ENCODE measurements at places on chromosomes 2 and 18.

GRCh38 chr2:73359915-73360697, 25.5 kb upstream of the ALMS1 start:
- peak; percentile 46 for DNase-seq

DNA sequence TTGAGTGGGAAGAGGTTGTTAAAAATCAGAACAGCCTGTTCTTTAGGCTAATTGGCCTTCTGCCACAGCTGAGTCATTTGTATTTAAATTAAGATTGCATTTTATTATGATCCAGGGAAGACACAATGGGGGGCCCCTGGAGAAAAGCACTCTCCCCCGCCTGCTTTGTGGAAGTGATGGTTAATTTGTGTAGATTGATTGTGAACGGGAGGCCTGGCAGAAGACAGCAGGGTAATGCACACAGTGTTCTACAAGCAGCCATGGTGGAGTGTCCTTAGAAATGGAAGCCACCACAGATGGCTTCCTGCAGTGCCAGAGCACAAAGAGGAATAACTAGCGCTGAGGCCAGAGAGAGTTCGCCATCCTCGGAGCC, 19.6 kb downstream of the RAMP1 start:
- DNase-seq = peak; percentile 73

DNA sequence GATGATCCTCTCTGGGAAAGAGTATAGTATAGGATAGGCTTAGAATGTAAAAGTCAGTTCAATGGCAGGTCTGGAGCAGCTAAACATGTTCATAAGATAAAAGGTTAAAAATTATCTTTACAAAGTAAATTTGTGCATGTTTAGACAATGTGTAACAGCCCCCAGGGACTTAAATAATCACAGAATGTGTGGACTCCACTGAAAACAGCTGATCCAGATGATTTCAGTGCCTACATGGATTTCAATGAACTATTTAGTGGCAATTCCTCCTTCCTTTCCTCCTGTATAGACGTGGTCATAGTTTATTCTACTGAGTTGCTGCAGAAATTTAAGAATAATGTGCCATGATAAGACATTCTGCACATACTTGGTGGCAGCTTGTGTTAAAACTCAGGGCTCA, 42.9 kb downstream of the ARHGEF33 start:
- DNase-seq = no peak

DNA sequence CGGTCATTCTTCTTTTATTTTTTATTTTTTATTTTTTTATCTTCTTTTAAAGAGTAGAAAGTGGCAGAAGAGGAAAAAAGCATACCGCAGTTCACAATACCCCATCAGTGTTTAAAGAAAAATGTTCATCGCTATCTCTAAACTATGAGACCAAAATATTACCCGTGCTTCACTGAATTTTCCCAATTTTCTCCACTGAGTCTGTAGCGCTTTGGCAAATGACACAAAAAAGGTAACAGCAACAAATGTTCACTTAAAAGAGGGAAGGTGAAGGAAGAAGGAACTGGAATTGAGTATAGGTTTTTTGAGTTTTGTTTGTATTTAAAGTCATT, 15.1 kb upstream of the RIOK3 start:
- DNase-seq = no peak

DNA sequence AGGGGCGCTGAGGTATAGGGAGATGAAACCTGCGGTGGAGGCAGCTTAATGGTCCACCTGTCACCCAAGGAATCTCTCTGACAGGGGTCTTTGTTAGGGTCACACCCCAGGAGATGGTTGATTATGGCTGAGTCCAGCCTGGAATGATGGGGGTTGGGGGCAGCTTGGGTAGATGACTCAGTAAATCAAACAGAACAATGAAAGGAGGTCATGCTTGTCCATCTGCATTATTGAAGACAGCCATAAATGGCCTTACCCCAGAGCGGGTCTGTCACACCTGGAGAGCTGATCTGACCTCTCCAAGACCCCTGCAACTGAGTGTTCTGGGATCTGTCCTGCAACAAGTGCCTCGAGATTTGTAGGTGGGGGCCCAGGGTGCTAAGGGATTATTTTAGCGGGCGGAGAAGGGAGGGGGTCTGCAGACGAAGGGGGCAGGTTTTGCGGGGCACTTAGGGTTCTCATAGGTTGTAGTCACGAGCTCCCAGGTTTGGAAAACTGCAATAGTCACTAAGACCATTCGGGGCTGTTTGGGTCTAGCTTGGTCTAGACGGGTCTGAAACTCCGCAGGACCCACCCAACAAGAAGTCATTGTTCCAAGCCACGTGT, 771 bp upstream of the IGFBP2 start:
- no peak for DNase-seq

DNA sequence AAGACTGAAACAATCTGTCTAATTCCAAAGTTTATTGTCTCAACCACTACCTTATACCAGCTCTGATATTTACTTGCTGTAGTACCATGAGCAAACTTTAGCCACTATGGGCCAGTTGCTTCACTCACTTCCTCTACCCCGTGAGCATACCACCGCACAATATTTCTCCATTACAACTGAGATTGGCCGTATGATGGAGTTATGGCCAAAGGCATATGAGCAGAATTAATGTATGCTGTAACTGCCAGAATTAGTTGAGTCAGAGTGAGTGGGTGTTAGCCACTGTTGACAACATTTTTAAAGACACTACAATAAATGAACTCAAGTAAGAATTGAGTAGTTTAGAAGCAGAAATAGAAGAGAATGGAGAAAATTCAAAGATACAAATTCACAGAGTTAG, 69.7 kb downstream of the LRATD1 start:
- no peak for DNase-seq

DNA sequence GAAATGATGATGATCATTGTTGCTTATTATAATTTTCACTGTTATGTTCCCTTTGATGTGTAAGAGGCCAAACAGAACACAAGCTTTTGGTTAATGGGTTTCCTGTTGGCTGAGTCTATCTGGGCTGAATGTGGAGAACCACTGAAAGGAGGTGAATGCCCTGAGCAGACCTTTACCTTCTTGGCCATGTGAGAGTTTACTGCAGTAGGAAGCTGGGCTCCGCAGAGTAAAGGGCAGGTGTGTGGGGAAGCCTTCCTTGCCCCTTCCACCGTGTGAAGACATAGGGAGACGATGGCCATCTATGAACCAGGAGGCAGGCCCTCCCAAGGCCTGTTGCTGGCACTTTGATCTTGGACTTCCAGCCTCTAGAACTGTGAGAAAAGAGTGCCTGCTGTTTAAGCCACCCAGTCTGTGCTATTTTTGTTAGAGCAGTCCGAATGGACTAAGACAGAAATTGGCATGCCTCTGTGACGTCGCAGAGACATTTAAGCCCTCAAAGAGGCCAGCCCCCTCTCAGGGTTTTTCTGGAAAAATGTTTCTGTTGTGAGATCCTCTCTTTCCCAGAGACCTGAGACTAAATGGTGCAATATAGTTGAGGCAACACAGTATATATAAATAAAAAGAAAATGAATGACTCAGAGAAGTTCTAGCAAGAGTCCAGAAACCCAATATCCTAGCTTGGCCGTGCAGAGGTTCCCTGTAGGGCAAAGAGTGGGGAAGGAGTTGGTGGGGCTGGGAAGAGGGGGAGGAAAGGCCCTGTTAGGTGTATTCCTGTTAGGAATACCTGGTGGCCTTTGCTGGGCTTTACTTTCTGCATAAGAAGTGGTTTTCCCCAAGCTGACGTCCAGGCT, 121.9 kb upstream of the LGALSL start:
- DNase-seq = no peak

DNA sequence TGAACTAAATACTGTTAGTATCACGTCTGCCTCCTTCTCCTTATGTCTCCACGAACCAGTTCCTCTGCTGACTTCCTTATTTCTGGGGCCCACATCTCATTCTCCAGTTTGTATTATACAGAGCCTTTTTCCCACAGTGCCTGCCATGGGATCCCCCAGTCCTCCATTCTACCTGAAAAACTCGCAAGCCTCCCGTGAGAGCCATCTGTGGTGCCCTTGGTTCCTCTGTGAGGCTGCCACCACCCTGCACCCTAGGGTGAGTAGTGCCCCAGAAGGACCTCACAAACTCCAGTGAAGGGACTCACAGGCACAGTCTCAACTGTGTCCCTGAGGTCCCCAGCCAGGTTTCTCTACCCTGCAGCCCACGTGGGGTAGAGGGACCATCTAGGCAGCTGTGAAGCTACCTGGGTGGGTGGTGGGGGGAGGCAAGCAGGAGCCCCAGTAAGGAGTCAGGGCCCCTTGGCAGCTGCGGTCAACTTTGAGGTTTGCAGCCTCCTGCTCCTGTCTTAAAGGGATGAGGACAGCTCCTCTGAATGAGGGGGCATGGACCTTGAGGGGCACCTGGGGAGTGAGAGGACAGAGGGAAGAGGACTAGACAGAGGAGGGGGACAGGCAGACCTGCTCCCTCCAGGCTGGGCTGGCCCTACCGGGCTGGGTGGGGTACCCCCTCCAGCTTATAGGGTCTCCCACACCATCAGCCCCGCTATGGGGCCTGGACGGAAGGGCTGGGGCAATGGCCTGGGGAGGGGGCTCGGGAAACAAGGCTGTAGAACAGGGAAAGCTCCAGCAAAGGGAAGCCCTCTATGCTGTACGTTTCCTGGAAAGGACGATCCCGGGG, 1.0 kb downstream of the PSTPIP2 start:
- no peak for DNase-seq

GRCh38 chr18:7855671-7856070, 288.6 kb downstream of the PTPRM start:
- DNase-seq = no peak

GRCh38 chr2:147792966-147793617, 51.7 kb upstream of the ACVR2A start:
- no peak for DNase-seq

DNA sequence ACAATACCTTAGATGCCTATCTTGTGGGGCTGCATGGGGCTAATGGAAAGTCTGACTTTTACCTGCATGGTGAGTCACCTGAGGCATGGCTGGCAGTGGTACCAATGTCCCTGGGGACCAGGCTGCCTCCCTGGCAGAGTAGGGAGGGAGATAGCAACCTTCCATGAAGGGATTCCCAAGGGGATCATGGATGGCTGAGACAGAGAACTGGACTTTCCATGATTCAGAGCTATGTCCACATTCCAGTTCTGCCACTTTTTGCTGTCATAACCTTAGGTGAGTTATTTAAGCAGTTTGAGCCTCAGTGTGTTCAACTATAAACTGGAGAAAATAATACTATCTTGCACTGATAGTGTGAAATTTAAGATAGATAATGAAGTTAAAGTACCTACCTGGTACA, 178.6 kb downstream of the SETBP1 start:
- DNase-seq = no peak

- peak; percentile 2 for DNase-seq
Observed at GRCh38 chr18:21663578-21663977, 41.0 kb downstream of the ABHD3 start.

- DNase-seq = no peak
Observed at GRCh38 chr2:159256159-159256558, 30.3 kb downstream of the WDSUB1 start.

- DNase-seq = peak; percentile 14
Observed at GRCh38 chr2:17614174-17614930, 73.9 kb downstream of the VSNL1 start.

- DNase-seq = no peak
Observed at GRCh38 chr18:8461544-8461943, 147.7 kb upstream of the RAB12 start.

DNA sequence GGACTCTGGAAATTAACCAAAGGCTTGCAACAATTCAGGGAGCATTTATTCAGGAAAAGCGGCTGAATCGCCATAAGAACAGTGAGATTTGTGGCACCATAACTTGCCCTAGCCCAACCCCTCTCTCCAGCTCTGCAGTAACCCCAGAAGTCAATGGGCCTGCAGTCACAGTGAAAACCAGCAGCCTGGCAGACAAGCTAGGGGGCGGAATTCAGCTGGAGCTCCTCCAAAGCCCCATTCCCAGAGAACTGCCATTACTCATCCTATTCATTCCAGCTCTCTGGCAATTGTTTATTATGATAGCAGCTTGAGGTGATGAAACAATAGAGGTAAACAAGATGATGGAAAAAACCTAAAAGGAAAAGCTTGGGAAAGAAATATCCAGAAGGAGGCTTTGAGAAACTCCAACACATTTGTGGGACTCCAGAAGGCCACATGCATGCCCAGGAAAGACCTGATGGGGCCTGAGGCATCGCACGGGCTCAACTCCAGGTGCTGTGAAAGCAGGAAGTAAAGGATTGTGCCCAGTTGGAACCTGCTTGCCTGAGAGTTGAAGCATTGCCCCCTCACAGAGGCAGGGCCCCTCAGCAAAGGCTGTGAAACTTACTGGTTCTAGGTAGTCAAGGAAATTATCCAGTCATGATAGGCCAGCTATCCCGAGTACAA, 126.7 kb downstream of the TWIST2 start:
- DNase-seq = no peak

DNA sequence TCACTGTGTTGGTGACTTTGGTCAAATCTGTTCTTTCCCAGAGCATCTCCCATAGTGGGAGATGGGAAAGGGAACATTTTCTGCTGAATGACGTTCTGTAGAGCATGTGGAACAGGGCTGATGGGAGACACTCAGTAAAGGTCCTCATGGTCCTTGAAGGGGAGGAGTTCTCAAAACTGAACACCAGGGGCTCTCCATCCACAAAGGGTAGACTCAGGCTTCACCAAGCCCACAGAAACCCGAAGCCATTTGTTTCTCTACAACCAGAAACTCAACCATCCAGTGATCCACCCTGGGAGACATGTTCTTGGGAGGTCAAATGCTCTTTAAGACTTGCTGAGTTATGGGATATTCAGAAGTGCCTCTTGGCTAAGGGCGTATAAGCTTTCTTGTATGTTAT, 131.8 kb downstream of the ACOXL start:
- DNase-seq = no peak

GRCh38 chr18:51226587-51227350, 29.3 kb upstream of the MEX3C start:
- DNase-seq = no peak

GRCh38 chr2:144414324-144414845, 105.5 kb downstream of the ZEB2 start:
- DNase-seq = no peak

DNA sequence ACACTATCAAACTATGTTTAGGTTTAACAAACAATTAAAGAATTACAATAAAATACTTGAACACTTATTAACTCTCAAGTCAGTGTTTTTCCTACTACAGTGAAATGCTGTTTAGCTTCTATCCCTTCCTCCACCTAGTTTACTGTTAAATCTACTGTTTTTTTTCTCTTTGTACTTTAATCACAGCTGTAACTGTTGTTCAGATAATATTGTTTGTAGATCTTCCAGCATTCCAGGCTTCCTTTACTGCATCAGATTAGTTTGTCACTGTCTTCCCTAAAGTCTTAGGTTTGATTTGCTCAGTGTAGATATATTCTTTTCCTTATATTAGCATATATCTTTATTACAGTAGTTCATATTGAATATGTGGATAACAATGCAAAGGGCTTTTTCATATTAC, 22.5 kb downstream of the BIRC6 start:
- DNase-seq = no peak

GRCh38 chr2:99845296-99845695, 297.1 kb downstream of the AFF3 start:
- DNase-seq = no peak

GRCh38 chr2:176556373-176556772, 287.1 kb downstream of the MTX2 start:
- DNase-seq = no peak

GRCh38 chr2:45184606-45185005, 175.4 kb upstream of the SIX2 start:
- DNase-seq = no peak

GRCh38 chr2:201444746-201445465, 6.4 kb downstream of the TRAK2 start:
- no peak for DNase-seq

Data from NCI-H2081 (cell line).